ENCODE measurements at places on chromosomes 11 and 22.

GRCh38 chr11:112024773-112025678 is at the start of gene DLAT:
Gene DLAT (plus strand): TSS chr11:112025408. CDS start chr11:112025473, 65 bp downstream.
- peak; percentile 57 for DNase-seq

GRCh38 chr11:19659529-19659928 is 53.1 kb upstream of the NAV2 start:
- DNase-seq: no peak

GRCh38 chr11:56817661-56818060 is 69.2 kb upstream of the OR9G4 start:
- DNase-seq: no peak

GRCh38 chr22:50583294-50583861 is 729 bp upstream of the CHKB start:
- DNase-seq: no peak

DNA sequence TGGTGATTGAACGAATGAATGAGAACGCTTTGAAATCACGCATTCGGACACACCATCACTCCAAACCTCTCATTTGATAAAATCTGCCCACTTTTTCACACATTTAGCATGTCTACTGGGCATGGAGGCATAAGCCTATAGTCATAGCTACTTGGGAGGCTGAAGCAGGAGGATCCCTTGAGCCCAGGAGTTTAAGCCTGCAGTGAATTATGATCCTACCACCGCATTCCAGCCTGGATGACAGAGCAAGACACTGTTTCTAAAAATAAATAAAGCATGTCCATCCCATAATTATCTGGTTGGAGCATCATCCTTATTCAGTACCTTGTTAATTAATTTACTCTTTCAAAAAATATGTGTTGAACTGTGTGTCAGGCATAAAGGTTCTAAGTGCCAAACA is 3.3 kb upstream of the PICALM start:
- no peak for DNase-seq

- peak; percentile 55 for DNase-seq
These were observed at the start of gene APOBEC3C for GRCh38 chr22:39013942-39014722. Gene APOBEC3C (plus strand): TSS chr22:39014257. CDS start chr22:39014363, 106 bp downstream.

GRCh38 chr11:19073454-19074415 is 13.2 kb upstream of the MRGPRX2 start:
- DNase-seq: no peak

GRCh38 chr11:1153951-1154493 is 3.7 kb upstream of the MUC5AC start:
- no peak for DNase-seq

- DNase-seq: no peak
These were observed at the start of gene PAX6 for GRCh38 chr11:31810779-31811647. Gene PAX6 (minus strand): TSS chr11:31811322. CDS start chr11:31806411, 4,911 bp downstream.

DNA sequence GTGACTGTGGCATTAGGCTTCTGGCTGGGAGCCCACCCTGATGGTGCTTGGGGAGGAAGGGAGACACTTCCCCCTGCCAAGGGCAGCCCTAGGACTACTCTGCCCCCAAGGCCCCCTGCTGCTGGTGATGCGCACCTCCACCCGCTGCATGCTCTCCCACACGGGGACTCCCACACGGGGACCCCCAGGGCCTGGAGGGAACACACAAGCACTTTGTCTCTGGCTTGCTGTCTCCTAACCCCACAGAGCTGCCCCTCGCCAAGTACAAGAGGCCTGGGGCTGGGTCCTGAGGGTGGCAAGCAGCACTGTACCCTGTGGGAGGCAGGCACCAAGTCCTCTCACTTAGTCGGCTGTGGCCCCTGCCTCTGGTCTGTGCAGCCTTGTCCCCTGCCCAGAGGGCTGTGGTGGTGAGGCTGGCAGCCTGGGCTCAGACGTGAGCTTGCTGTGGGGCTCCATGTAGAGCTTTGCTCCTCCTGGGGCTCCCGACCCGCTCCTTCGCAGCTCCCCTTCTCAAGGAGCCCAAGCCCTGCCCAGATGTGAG is 7.9 kb downstream of the LRRC75B start:
- no peak for DNase-seq

All from stimulated activated CD8-positive, alpha-beta memory T cell treated with anti-CD3 and anti-CD28 coated beads, Interleukin-7, amount 100 ng/mL, for 1 hour (primary cell).